ENCODE measurements at places on chromosomes 13 and 19. TPM values are rescaled to one million over a fixed set of nuclear protein-coding genes. Genes with fewer than 3 reads are reported as not detected.
A peak's percentile ranks its signal among the peaks of the same experiment; 100 is the strongest.

- no peaks in the 10 kb centered on the region for H3K27me3 ChIP-seq
- H3K36me3 ChIP-seq: no peaks in the 10 kb centered on the region
- H3K4me3 ChIP-seq: no peak overlapping the region
- no peak for DNase-seq
- H3K27ac ChIP-seq: peak overlapping the region; percentile 19
These were observed 3.3 kb upstream of the CLPP start for GRCh38 chr19:6358003-6358402.

GRCh38 chr13:53788286-53788685, 759.7 kb downstream of the OLFM4 start:
- H3K4me1 ChIP-seq: no peaks in the 10 kb centered on the region
- H3K4me3 ChIP-seq: no peak overlapping the region
- no peaks in the 10 kb centered on the region for H3K36me3 ChIP-seq
- no peak overlapping the region for H3K27ac ChIP-seq
- no peak for DNase-seq

DNA sequence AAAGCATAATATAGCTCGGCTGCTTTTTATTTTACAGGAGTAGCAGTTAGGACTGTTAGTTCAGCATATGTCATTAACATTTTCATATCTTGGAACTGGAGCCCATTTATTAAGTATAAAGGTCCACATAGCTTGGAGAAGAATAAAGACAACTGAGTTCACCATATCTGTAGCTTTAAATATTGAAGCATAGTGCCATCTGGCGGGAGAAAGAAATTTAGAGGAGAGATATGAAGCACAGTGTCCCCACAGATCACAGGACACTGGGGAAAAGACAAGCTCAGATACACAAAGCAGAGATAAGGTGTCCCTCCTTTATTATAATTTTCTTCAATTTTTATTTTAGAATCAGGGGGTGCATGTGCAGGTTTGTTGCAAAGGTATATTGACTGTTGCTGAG, 104.7 kb upstream of the FREM2 start:
- no peak for DNase-seq
- no peak overlapping the region for H3K4me3 ChIP-seq
- no peaks in the 10 kb centered on the region for H3K36me3 ChIP-seq
- no peaks in the 10 kb centered on the region for H3K4me1 ChIP-seq
- H3K27ac ChIP-seq: no peak overlapping the region

DNA sequence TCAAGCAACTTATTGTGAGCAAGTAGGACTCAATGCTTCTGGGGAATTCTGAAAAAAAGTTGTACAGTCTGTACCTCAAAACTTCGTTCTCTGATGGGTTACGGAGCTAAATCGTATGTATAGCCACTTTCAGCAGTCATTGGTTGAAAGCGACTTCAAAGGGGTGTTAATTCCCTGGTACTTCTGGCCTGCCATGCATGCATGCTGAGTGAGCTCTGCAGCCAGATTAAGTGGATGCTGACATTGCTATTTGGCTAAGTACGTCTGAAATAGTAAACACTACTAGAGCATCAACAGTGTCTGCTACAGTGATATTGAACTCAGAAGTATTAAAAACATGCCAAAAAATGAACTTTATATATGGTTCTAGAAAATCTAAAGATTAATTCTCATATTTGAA, 1183.1 kb upstream of the PCDH20 start:
- no peaks in the 10 kb centered on the region for H3K36me3 ChIP-seq
- H3K4me3 ChIP-seq: no peak overlapping the region
- H3K27ac ChIP-seq: no peak overlapping the region
- H3K27me3 ChIP-seq: no peaks in the 10 kb centered on the region

GRCh38 chr19:28196961-28197360, 1016.0 kb downstream of the UQCRFS1 start:
- H3K27ac ChIP-seq: no peak overlapping the region
- H3K36me3 ChIP-seq: no peaks in the 10 kb centered on the region
- H3K27me3 ChIP-seq: no peaks in the 10 kb centered on the region
- H3K4me3 ChIP-seq: no peak overlapping the region
- H3K4me1 ChIP-seq: no peaks in the 10 kb centered on the region
- no peak for DNase-seq

Gene GIPR
- 4.8 TPM for total RNA-seq

Gene ASF1B
- total RNA-seq: 1.6 TPM

Gene ISYNA1
- total RNA-seq: 7.4 TPM
